Hematopoietic multipotent progenitor cell treated with erythropoietin and hydrocortisone succinate and interleukin-3 and kit ligand, for 15 days (in vitro differentiated cells): ENCODE measurements at places on chromosomes 16 and 17.

GRCh38 chr16:75342308-75342811 lies 90.9 kb upstream of the BCAR1 start:
- no peak for DNase-seq

GRCh38 chr17:58084317-58084981 lies 1.2 kb downstream of the DYNLL2 start:
- peak; percentile 74 for DNase-seq

DNA sequence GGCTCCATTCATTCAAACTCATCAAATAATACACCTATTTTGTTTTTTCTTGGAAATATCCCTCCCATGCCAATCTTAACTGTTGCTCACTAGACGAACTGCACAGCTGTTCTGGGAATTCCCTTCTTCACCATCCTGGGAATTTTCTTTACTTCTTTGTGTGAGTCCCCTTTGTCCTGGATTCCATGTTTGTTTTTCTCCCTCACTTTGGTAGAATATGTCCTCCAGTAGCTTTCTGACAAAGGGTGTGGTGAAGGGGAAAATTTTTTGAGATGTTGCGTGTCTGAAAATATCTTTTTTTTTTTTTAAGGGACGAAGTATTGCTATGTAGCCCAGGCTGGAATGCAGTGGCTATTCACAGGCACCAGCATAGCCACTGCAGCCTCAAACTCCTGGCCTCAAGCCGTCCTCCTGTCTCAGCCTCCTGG lies 17.2 kb upstream of the UTP6 start:
- no peak for DNase-seq

GRCh38 chr16:53433930-53434376 lies 318 bp upstream of the RBL2 start:
- DNase-seq = no peak

DNA sequence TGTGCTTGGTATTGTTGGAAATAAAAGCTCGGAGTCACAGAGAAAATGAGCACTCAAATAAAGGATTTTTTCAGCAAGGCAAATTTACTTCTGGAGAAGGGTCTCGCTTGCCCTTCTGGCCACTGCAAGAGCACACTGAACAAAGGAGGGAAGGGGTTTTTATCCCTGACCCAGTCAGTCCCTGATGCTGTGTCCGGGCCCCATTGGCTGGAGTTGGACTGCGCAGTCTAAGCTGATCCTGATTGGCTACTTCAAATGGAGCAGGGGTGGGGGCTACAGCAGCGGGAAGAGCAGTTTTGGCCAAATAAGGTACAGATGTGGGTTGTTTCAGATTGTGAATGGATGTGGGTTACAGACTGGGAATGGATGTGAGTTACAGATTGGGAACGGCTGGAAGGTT lies 4.3 kb upstream of the NLRP1 start:
- no peak for DNase-seq

DNA sequence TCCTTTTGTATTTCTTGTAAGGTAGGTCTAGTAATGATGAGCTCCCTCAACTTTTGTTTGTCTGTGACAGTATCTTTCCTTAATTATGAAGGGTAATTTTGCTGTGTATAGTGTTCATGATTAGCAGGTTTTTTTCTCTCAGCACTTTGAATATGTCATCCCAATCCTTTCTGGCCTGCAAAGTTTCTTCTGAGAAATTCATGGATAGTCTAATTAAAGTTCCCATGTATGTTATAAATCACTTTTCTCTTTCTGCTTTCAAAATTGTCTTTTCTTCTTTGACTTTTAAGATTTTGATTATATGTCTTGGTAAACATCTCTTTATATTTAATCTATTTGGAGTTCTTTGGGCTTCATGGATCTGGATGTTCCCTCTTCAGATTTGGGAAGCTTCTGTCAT lies 54.3 kb upstream of the ZKSCAN2 start:
- no peak for DNase-seq
